ENCODE measurements at places on chromosomes 2 and 18.

- DNase-seq: no peak
Measured at GRCh38 chr2:241976296-241976695, 106.8 kb downstream of the RTP5 start.

GRCh38 chr2:195819276-195819675 is 162.2 kb downstream of the SLC39A10 start:
- DNase-seq: no peak

- DNase-seq: no peak
Measured at GRCh38 chr18:49007663-49008062, 56.9 kb upstream of the SMAD7 start.

- DNase-seq: peak; percentile 45
Measured at GRCh38 chr2:47520302-47520630, 117.3 kb downstream of the MSH2 start.

GRCh38 chr18:64258111-64258650 is 109.3 kb upstream of the LINC00305 start:
- DNase-seq: no peak

- DNase-seq: no peak
Measured at GRCh38 chr2:100832885-100833284, 12.9 kb downstream of the NPAS2 start.

- no peak for DNase-seq
Measured at GRCh38 chr2:221816566-221816965, 244.5 kb upstream of the EPHA4 start.

DNA sequence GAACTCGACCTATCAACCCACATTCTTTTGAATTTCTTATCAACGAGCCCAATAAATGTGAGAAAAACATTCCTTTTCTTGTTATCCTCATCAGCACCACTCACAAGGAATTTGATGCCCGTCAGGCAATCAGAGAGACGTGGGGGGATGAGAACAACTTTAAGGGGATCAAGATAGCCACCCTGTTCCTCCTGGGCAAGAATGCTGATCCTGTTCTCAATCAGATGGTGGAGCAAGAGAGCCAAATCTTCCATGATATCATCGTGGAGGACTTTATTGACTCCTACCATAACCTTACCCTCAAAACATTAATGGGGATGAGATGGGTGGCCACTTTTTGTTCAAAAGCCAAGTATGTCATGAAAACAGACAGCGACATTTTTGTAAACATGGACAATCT is 378.2 kb downstream of the STK39 start:
- DNase-seq: no peak

DNA sequence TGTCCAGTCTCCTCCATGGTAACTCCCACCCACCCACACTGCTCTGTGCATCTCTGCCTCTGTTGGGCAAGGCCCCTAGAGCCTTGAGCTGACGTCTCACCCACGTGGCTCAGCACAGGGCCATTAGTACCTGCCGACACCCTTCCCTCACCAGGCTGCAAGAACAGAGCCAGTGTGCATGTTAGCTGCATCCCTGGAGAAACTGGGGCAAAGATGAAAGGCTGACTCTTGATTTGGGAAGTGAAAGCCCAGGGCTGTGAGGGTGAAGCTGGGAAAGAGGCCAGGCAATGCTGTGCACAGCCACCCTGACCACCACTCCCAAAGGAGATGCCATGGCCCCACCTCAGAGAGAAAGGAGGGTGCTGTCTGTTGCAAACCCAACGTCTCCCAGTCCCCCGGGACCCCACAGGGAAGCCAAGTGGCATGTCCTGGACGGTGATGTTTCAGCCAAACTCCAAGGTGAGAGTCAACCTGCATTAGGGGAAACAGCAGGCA is 20.0 kb upstream of the HPCAL1 start:
- DNase-seq: no peak

GRCh38 chr2:105789745-105790460 is 45.2 kb downstream of the NCK2 start:
- no peak for DNase-seq

DNA sequence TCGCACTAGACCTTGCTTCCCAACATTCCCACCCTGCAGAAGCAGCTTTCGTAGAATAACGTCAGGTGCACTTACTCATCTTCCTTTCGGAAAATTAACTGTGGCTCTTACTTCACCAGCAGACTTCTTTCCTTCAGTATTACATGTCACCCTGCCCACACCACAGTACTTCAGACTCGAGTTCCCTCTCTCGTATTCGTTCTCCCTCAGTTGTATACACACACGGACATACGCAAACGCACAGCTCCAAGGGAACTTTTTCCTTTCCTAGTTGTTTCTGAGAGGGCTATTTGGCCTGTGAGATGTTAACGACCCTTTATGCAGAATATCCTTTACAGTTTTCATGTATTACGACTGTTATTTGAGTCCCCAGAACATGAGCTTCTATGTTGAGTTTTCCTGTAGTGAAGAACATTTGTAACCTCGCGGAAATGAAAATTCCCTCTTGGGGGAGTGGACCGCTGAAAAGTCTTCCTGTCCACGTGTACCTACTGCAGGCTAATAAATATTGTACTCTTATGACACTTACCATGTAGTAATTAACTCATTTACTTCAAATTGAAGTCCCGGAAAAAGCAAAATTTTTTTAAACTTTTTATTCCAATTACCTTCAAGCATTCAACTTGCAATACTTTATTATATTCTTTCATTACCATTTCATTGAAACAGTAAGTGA is 908 bp downstream of the ERLEC1 start:
- DNase-seq: peak; percentile 16

DNA sequence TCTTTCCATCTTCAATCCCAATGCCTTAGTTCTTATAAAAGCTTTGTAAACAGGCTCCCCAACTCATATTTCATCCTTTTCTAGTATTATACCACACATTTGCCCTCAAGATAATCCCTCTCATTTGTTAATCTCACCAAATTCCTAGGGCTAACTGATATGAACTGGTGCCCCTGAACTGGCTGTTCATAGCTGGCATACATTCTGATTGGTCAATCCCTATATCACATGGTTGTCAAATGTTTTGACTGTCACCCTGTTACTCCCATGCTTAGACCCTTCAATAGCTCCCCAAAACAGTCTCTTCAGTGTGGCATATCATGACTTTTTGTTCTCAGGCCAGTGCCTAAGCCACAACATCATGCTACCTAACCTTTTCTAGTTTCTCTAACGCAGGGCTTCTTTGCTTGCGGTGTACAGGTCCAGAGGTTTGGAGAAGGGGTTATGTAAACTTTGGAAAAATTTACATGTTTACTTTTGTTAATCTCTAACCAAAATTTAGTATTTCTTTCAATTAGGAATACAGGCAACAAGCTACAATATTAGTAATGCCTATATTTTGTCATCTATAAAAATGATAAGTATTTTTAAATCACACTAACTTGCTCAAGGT is 30.5 kb downstream of the GDF7 start:
- no peak for DNase-seq

DNA sequence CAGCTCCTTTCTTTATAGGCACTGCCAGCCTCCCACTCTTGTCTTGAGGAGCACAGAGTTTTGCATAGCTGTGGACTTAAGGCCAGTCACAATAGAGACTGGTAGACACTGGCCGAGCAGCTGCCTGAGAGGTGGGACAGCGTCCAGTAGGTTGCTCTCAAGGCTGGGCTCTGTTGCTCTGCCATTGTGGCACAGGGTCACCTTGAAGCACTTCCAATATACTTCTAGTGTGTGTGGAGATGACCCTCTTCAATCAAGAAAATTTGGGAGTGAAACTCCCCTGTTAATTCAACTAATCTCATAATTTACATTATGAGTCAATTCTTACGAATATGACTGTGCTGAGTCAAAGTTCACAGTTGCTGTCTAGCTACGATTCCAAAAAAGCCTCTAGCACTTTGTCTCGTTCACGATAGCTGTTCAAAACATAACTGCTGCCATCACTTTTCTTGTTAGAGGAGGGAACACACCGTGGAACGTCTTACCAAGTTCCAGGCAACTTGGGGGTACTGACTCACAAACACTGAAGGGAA is 636.2 kb downstream of the EPHA4 start:
- no peak for DNase-seq

DNA sequence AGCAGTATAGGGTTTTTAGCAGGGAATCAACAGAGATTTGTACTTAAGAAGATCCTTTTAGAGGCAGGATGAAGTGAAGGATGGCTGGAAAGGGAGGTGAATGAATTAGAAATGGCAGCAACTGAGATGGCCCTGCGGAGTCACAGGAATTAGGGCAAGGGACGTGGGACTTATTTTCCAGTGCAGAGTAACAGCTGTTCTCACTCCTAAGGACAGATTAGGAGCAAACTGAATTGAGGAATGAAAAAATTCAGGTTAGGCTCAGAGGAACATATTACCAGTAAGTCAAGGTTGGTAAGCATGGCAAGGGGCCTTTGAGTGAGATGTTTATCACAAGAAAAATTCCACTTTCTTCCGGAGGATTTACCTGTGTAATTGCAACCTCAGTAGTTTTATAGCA is 34.4 kb downstream of the COL4A3 start:
- DNase-seq: no peak

- DNase-seq: peak; percentile 41
Measured at GRCh38 chr2:2324119-2324518, 7.0 kb downstream of the MYT1L start.

DNA sequence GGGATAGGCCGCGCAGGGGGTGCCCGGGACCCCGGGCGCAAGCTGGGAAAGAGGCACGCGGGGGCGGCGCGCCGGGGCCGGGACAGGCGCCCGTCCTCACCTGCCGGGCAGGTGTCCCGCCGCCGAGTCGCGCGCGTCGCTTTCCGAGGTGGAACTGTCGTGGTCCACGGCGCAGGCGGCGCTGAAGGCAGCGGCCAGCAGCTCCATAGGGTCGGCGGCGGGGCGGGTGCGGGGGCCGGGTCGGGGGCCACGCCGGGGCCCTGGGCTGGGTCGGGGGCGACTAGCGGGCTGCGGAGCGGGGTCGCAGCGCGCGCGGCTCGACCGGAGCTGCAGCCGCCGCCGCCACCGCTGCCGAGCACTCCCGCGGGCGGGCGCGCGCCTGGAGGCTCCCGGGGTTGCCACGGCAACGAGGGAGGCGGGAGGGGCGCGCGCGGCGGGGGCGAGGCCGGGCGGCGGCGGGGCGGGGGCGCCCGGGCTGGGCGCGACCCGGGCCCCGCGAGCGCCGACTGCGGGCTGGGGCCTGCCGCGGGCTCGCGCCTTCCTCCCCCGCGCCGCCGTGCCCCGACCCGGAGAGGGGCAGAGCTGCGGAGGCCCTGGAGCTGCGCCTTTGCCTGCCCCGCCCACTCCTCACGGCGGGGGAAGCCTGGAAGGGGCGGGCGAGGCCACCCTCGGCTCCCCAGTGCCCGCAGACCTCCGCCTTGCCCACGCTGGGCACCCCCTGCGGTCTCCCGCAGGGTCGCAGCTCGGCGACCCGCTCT is 57.9 kb downstream of the SNORC start:
- DNase-seq: peak; percentile 71
